ENCODE measurements at places on chromosomes 12 and 14.

- DNase-seq, result no peak
Observed at GRCh38 chr14:23364164-23365035, 572 bp downstream of the EFS start.

DNA sequence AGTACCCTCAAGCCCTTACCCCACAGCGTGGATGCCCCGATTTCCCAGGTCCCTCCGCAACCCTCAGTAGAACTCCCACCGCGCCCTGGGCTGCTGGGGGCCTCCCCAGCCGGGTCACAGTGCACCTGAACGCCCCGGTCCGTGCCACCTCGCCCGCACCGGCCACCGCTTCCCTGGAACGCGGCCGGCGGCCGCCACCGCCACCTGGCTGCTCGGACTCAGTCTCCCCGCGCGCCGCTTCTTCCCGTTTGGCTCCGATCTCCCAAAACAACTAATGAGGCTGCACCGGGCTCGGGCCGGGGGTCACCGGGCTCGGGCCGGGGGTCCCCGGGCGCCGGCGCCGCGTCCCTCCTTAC, 1.0 kb downstream of the ITPK1 start:
- peak; percentile 39 for DNase-seq

- no peak for DNase-seq
Observed at GRCh38 chr12:106780010-106780631, 5.6 kb downstream of the RIC8B start.

GRCh38 chr12:48996794-48997718, 2.1 kb downstream of the DDN start:
- DNase-seq, result peak; percentile 65

DNA sequence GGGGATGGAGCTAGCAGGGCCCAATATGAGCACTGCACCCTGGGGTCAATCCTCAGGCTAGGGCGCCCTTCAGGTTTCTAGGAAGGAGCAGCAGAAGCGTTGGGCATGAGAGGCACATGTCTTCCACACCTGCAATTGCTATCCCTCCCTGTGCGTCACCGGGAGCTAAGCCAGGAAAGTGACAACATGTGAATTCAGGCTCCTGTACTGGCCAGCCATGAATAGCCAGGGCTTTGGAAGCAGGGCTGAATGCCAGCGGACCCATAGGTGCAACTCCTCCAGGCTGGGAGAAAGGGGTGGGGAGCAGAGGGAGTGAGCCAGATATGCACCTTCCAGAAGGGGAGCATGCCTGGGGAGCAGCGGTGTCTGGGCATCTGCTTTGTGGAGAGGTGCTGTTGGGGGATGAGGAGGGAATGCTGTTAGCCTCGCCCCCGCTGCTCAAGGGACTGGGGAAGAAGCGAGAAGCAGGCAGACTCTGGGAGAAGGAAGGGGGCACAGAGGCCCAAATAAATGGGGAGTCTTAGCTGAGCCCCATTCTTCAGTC, 6.1 kb downstream of the HOXC5 start:
- no peak for DNase-seq

DNA sequence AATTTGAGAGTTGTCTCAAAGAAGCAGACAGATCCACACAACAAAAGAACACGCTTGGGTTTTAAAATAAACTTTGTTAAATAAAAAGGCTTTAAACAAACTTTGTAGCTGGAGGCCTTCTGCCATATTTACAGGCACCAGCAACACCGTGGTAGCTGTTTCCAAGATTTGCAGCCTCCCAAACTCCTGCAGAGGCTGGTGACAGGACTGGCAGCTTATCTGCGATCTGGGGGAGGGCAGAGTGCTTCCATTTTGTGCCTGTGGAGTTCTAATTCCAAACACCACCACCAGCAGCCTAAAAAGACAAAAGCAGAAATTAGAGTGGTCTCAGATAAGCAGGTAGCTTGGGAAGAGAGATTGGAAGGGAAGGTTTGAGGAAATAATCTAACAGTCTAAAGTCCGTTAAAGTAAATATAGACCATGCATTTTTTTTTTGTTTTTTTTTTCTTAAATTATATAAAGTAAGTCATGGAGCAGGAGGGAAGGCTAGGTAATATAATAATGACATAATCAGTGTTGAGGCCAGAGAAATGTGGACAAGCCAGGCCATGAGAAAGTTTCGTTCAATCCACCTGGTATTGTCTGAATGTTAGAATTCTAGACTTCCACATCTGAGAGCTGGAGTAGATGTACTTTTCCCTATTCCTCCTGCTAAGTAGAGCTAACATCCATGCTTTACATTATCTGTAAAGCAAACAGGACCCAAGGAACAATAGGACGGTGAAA, 69.6 kb upstream of the TMEM132D start:
- no peak for DNase-seq

GRCh38 chr12:26871985-26872384, 39.0 kb upstream of the ITPR2 start:
- no peak for DNase-seq

GRCh38 chr12:90515199-90516175, 439.5 kb downstream of the CCER1 start:
- no peak for DNase-seq

DNA sequence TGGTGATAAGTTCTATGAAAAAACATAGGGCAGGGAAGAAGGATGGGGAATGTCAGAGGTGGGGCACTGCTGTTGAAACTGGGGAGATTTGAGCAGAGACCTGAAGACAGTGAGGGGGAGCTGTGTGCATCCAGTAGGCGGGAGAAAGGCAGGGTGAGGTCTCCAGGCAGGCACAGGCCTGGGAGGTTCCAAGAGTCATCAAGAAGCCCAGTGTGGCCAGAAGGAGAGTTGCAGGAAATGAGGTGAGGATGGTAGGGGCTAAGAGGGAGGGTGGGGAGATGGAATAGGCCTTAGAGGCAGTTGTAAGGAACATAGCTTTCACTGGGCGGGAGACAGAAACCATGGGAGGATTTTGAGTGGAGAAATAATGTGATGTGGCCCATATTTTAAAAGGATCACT, 341.8 kb downstream of the GLT1D1 start:
- no peak for DNase-seq

- DNase-seq, result no peak
Observed at GRCh38 chr14:99649219-99649618, 4.3 kb downstream of the HHIPL1 start.

GRCh38 chr14:63933711-63934110, 80.9 kb downstream of the SYNE2 start:
- DNase-seq, result no peak

GRCh38 chr12:117514016-117514415, 152.6 kb upstream of the NOS1 start:
- no peak for DNase-seq

DNA sequence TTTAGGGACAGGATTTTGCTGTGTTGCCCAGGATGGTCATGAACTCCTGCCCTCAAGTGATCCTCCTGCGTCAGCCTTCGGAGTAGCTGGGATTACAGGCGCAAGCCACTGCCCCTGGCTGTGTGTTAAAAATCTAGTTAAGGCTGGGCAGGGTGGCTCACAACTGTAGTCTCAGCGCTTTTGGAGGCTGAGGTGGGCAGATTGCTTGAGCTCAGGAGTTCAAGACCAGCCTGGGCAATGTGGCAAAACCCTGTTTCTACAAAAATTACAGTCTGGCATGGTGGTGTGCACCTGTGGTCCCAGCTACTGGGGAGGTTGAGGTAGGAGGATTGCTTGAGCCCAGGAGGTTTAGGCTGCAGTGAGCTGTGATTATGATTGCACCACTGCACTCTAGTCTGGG, 9.2 kb downstream of the DDIT3 start:
- DNase-seq, result no peak

DNA sequence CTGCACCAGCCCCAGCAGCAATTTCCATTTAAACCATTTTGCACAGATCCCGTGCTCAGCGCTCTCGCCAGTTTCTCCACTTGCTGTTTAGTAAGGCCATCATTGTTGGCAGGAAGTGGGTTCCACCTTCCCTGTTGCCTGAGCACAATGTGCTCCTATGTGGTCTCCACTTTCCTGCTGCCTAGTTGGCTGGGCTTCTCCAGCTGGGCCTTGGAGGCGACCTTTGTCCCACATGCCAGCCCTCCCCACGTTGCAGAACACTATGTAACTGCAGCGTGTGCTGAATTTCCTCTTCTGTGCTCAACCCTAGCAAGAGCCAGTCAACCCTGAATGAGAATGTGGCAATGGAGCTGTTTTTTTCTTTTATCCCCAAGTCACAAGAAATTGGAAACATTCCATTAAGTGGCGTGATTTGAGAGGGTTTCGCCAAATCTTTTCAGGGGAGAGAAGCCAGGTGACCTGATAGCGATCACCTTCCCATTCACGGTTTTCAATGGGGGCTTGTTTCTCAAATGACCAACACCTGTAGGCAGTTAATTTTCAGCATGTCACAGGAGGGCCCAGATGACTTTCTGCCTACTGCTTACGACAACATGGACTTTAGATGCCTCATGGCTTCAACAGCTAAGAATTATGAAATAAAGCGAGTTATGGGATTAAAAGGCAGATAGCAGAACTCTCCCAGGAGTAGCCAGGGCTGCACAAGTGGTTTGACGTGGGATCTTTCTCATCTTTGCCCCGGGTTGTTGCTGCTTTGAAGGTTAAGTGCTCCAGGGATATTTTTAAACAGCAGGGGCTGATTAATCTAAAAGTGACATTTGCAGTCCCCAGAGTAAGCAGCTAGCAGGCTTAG, at the start of gene ACACB:
Gene ACACB, plus strand, starts transcription at position 830 of the 853 bp plus-strand sequence. CDS start 22,819 bp downstream, outside the sequence.
- no peak for DNase-seq

GRCh38 chr12:108766294-108766693, 35.0 kb upstream of the CORO1C start:
- no peak for DNase-seq

DNA sequence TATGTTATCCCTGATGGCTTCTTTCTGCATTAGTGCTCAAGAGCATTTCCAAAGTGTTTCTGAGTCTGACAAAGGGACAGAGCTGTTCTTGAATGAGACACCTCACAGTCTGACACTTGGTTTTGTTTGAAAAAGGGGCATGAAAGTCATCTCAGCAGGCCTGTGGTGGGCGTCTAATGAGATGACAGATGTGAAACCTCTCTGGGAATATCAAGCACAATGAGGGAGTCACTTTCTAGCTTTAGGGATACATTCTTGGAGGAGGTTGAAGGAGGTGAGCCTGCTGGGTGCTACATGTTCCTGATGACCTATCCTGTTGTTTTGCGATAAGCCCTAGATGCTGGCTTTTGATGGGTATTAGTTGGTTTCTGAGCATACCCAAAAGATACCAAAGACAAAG, 290.5 kb downstream of the NUAK1 start:
- no peak for DNase-seq

GRCh38 chr12:111102102-111102739, 181.8 kb upstream of the MYL2 start:
- DNase-seq, result no peak

GRCh38 chr12:124036657-124037109, 63.7 kb downstream of the ZNF664 start:
- DNase-seq, result peak; percentile 11

DNA sequence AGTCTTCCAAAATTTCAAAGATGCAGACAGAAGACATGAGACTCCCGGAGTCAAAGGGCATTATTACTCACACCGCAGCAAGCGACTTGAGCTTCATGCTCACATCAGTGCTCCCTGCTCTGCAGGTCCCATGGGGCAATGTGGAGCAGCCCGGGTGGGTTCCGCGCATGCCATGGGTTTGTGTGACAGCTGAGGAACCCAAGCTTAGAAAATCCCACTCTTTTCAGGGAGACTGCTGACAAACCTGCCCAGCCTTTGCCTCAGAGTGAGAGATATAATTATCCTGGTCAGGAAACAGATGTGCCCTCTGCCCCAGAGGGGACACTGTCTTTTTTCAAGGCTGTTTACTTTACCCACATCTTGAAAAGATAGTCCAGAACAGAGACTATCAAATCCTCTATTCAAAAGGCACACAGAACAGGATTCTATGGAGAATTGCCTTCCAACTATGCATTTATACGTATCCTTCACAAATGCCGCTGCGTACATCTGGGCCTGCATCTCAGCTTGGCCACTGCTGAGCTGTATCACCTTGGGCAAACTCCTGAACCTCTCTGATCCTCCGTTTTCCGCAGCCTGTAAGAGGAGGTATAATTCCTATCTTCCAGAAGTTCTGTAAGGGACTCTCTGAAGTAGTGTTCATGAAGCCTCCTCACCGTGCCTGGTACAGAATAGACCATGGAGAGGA, 16.0 kb downstream of the C14orf132 start:
- DNase-seq, result no peak

- DNase-seq, result no peak
Observed at GRCh38 chr12:130194154-130194553, 31.9 kb downstream of the FZD10 start.

- DNase-seq, result no peak
Observed at GRCh38 chr12:96219700-96220206, 25.6 kb downstream of the ELK3 start.

DNA sequence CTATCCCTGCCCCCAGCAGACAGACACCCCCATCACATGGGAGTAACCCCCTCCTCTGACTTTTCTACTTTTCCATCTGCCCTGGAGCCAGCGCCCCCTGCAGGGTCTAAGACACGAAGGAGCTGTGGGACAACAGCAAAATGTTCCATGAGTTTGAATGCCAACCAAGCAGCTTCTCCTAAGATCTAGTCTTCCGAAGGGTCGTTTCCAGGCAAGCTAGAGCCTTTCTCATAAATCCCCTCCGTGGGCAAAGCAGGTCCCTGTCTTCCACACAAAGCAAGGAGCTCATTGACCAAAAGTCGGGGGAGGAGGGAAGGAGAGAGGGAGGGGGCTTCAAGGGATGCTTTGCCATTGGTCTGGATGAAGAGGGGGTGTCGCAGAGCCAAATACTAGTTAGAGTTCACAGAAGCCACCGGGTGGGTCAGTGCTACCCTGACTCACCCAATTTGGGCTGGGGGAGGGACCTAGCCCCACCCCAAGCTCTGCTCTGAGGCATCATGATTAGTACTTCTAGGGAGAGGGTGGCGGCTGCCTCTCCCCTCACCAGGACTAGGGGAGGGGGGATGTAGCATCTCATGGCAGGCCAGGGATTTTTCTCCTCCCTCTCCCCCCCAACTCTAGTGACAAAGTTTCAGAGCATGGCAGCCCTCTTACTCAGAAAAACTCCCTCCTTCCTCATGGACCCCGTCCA, 1.6 kb downstream of the MSI1 start:
- no peak for DNase-seq

- no peak for DNase-seq
Observed at GRCh38 chr12:29902043-29902442, 118.3 kb upstream of the TMTC1 start.

- no peak for DNase-seq
Observed at GRCh38 chr14:92471919-92472318, 41.7 kb upstream of the RIN3 start.

DNA sequence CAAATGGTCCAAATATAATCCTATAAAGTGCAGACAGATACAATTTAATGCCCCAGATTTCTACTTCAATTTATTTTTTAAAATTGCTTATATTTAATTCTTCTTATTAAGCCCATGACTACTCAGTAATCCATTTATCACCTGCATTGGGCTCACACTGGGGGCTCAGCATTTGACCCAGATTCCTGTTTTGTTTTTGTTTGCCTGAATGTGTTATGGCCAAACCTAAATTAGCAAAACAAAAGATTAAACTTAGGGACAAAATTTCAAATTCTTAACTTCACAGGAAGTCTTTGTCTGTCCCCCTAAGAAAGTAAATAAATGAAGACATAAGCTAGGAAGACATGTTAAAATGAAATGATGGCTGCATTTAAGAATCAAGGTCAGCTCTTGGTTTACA, 322.3 kb downstream of the RMST start:
- DNase-seq, result no peak
